ENCODE measurements at places on chromosomes 12 and 14.
A peak's percentile ranks its signal among the peaks of the same experiment; 100 is the strongest.

- peak; percentile 57 for DNase-seq
Observed at GRCh38 chr14:74571901-74572725, 39.9 kb downstream of the LTBP2 start.

DNA sequence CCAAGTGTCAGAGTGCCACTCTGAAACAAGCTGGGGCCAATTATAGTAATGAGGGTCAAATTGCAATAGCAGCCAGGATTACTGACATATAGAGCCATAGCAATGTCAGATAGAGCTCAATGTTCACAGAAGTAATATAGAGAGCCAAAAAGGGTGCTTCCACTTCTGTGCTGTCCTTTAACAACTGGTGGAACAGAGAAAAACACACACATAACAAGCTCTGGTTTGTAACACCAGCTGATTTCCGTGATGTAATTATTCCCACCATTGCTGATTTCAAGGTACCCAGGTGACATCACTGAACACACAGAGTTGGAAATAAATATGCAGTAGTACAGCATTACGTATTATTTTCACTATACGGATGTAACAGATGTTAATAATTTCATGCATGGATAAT is 3.0 kb upstream of the CLEC2B start:
- no peak for DNase-seq

DNA sequence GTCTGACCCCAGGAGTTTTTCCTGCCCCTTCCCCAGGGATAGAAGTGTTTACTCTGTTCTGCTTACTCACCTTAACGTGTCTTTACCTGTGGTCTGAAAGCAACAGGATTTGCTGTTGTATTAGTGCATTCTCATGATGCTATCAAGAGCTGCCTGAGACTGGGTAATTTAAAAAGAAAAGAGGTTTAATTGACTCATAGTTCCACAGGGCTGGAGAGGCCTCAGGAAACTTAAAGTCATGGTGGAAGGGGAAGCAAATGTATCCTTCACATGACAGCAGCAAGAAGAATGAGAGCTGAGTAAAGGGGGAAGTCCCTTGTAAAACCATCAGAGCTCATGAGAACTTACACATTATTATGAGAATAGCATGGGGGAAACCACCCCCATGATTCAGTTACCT is 240.4 kb downstream of the SNAPC1 start:
- no peak for DNase-seq

- no peak for DNase-seq
Observed at GRCh38 chr12:102064476-102064875, 2.7 kb upstream of the WASHC3 start.

DNA sequence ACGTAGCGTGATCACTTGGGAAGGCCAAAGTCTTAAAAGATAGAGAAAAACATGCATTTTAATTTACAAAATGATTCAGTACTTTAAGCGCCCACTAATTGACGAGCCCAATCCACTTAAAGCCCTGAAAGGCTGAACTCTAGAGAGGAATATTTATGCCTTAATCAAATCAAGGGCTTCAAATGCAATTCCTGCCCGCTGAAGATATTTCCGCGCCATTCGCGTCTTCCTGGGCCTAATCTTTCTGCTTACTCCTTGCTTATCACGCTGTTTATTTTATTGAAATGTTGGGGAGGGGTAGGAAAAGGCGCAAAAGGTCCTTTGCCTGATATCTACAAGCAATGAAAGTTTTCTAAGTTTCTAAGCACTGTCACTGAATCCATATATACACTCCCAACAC is 4.0 kb downstream of the TBX3 start:
- no peak for DNase-seq

All from hepatocyte (in vitro differentiated cells).